ENCODE measurements at places on chromosomes 5 and 9.
A peak's percentile ranks its signal among the peaks of the same experiment; 100 is the strongest.

- no peak for DNase-seq
Measured at GRCh38 chr5:117833691-117834090, 1154.7 kb downstream of the DTWD2 start.

DNA sequence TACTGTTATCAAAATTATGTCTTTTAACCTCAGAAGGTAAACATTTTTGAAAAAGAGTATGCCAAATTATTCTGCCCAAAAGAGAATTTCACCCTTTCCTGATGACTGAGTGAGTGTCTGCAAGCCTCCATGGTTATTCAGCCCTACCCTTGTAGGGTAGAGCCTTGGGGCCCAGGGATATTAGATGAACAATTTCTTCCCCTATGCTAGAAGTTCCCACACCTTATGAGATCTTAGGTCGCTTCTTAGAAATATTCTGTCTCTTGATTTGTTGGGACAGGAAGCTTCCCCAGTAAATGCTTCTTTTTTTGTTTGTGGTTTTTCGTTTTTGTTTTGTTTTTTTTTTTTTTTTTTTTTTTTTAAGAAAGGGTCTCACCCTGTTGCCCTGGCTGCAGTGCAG, 3.1 kb downstream of the CRB2 start:
- no peak for DNase-seq

GRCh38 chr5:83036991-83037575, 40.1 kb downstream of the TMEM167A start:
- no peak for DNase-seq

- peak; percentile 2 for DNase-seq
Measured at GRCh38 chr9:37840560-37841194, 40.1 kb downstream of the DCAF10 start.

DNA sequence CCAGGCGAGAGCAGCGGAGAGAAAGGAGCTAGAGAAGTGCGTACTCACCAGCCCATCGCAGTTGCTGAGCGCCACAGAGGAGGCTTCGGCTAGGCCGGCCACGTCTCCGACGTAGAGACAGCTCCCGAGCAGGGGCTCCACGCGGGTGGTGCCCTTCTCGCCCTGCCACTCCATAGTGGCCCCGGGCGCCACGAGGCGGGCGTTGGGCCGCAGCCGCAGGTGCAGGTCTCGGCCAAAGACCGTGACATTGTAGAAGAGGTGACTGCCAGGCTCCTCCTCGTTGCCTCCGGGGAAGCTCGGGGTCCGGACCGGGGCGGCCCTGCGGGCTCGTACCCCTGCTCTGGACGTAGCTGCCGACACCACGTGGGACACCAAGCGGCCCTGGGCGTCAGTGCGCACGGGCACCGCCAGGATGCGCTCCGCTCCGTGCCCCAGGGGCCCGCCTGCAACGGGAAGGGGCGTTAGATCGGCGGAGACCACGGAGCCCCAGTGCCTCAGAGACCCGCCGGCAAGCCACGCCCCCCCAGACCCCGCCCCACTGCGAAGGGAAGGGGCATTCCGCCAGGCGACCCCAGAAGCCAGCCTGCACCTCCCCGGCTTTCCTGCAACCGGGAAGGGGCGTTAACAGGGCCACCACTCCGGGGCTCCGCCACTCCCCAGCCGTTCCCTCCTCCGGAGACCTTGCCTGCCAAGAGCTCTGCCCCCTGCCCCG, 1.4 kb downstream of the ADAMTS2 start:
- DNase-seq = no peak
